ENCODE measurements at places on chromosomes 16 and 17.

GRCh38 chr17:50805486-50805885, 29.9 kb upstream of the WFIKKN2 start:
- DNase-seq = no peak

GRCh38 chr17:16425202-16425601, 9.8 kb downstream of the TRPV2 start:
- no peak for DNase-seq

GRCh38 chr17:67575325-67575724, 142.4 kb upstream of the NOL11 start:
- no peak for DNase-seq

DNA sequence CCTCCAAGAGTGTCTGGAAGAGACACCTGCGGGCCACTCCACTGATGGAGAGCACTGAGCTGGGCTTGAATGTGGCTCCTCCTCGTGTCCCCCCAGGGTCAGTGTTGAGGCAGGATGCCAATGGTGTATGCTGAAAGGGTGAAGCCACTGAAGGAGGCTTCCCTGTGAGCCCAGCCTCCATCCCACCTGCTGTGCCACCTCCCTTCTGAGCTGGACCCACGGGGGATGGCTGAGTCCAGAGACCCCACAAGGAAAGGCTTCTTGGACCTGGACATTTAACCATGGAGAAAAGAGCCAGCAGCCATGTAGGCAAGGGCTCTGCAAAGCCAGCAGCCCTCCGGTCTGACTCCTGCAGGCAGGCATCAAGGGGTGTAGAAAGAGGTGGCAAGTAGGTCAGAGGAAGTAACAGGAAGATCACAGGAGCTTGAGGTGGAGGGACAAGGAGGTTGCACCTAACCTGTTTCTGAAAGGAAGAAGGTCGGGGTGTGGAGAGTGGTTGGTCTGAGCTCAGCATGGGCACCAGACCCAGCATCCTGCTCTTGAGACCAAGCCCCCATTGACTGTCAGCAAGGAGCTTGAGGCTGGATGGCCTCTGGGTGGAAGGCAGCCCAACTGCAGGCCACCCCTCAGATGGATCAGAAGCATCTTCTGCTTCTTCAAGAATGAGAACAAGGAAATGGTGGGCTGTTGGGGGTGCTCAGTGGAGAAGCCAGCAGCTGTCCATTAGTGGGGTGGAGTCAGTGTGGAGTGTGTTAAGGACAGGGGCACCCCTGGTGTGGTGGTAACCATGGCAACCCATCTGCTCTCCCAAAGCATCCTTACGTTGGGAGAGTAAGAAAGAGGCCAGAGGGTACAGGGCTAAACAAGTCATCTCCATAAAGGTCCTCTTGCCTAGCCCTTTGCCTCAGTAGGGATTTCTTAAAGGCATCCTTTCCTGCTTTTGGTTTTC, 80.7 kb downstream of the PLD6 start:
- no peak for DNase-seq

DNA sequence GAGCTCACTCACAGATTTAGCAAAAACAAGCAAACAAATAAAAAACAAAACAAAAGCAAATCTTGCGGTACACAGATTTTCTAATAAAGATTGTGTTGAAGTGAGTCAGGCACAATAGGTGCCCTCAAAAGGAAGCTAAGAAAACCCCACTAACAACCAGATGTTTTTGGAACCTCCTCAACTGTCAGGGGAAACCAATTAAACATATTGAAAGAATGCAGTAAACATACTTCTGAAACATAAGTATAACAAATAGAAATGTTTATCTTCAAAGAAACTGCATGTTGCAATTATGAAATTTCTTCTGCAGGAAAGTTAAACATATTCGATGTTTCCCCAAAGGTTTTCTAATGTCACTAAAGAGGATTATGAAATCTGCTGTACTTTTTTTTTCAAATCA, 110.5 kb upstream of the CORO6 start:
- DNase-seq = no peak

DNA sequence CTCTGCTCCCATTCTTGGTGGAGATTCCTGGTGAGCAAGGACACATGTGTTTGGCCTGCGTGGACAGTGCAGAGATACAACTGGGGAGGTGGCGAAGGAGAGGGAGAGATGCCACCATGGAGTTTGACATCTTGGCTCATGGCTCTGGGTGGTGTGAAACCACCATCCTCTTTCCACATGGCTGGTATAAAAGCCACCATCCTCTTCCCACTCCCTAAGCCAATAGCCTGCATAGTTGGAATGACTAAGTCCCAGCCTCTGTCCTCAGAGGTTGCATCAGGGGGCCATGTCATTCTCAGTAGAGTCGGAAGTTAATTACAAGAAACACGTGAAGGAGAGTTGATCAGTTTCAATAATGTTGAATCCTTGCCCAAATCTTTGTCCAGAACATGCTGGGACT, 10.0 kb downstream of the RBFOX1 start:
- DNase-seq = no peak

- DNase-seq = no peak
Observed at GRCh38 chr16:88639231-88640038, 1.1 kb downstream of the IL17C start.

DNA sequence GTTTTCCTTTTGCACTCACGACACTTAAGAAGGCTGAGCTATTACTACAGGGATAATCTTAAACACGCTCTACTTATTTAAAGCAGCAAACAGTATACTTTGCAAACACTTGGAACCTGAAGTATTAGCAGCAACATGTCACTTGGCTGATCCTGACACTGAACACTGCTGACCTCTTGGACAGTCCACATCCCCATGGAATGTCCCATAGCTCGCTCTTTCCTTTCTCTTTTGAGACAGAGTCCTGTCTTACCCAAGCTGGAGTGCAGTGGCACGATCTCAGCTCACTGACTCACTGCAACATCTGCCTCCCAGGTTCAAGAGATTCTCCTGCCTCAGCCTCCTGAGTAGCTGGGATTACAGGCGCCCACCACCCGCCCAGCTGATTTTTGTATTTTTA, 26.4 kb downstream of the SMYD4 start:
- no peak for DNase-seq

DNA sequence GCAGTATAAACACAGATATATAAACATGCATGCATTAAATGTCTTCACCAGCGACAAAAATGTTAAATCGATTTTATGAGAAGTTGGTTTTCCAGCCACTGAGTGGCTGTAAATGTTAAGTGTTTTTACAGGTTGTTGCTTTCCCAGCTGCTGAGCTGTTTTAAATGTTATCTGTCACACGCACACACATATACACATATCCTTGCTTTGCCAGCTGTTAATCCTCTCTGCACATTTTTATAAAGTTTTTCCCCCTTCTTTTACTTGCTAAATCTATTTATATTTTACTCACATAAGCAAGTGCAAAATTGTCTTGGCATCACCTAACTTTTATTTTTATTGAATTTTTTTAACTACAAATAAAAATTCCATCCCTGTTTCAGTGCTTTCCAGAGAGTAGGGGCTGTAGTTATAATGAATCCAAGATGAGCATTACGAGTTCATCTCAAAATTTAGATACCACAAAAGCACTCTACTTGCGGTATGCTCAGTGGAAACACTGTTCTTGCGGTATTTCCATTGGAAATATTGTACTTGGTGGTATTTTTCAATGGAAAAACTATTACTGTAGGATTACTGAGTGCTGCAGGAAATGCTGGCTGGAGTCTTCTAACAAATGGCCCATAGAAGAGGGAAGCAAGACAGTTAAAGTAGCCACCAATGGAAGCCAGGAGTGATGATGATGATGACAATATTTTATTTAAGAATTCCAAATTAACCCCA, 124.9 kb upstream of the KCNJ16 start:
- no peak for DNase-seq

DNA sequence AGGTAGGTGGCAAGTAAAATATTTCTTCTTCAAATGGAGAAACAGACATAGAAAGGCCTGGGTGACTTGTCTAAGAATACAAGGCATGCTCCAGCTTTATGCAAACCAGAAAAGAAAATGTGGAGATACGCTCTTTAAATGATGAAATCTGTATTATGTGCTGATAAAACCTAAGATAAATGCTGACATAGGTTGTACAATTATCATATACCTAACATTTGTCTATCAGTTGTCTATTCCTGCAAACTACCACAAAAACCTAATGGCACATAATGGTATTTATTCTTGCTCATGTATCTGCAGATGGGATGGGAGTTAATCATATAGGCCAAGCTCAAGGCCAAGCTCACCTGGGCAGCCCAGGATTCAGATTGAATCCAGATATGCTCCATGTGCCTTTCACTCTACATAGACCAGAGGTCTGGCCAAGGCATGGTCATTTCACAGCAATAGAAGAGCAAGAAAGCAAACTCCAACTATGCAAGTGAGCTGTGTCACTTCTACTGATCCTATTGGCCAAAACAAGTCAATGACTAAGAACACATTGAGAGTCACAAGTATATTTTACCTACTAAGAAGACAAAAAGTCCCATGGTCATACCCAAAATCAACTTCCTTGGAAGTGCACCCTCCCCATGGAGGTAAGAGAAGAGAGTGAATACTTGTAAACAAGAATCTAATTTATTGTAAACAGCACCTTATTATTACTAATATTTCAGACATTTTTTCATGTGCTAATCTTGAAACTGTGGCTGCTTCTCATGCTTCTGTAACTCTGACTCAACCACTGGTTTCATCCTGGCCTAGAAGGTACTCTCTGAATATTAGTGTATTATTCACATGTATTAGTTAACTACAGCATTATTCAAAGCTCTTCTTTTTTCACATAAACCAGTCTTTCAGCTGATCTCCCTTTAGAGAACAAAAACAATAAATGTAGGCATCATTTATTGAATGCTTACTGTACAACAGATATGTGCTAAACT, 270.7 kb upstream of the SOX9 start:
- no peak for DNase-seq

DNA sequence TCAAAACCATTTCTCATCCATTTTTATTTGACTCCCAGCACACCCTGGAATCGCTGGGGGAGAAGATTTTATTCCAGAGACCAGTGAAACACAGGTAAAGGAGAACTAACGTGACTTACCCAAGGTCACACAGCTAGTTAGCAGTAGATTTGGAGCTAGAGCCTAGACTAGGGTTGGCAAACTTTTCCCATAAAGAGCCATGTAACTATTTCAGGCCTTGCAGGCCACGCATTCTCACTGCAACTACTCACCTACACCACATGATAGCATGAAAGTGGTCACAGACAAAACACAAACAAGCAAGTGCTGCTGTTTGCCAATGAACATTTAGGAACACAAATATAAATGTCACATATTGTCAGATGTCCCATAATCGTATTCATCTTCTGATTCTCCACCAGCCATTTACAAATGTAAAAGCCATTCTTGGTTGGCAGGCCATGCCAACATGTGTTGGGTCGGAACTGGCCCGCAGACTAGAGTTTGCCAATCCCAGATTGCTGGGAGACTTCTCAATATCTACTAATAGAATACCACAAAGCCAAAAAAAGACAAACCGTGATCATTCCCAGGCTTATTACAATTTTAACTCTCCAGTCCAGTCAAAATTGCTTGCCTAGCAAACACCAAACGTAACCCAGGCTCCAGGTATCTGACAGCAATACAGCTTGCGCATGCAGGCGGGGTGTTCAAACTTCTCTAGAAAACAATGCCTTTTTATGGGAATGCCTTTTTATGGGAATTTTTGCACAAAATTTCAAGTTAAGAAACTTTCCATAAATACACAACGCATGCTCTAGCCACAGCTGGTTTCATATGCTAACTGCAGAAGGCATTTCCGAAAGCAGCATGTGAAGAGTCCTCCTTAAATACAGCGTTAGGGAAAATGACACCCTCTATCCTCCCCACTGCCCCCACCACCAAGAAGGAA, 20.9 kb downstream of the ZFHX3 start:
- DNase-seq = no peak

DNA sequence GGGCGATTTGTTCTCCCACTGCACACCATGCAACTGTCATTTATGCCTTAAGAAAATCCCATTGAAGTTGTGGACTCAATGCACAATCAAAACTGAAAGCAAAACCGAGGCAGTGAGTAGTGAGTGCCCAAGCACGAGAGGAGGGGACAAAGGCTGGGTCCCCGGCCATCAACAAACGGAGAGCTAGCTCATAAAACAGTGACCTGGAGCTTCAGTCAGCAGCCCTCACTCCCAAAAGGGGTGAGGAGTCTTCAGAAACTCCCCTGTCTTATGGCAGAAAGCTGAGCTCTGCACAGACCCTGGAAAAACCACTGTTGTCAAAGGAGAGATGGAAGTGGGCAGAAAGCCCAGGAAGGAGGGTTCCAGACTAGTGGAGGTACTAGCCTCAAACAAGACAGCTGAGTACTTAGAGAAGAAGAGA, 96.9 kb downstream of the ADCY9 start:
- peak; percentile 40 for DNase-seq

DNA sequence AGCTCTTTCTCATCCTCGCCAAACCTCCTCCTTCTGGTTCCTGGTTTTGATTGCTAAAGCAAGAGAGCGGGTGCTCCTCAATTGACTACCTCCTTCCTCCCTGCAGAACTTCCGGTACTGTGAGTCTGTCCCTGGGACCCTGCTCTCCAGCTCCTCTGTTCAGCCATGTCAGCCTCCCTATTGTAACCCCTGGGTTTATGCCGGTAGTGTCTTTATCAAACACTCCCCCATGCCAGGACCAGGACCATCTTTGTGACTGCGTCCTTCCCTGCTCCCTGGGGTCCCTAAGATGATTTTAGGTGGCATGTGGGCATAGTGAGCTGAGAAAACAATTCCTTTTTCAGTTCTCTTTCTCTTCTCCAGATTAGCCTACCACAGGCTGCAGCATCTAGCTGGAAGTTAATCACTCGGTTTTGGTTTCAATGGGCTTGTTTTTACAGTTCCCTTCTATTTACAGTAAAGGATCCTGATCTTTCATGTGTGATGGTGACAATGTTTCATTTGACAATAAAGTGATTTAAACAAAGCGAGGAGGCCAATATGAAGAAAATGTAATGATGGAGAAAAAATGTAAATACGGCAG, 27.7 kb upstream of the IL21R start:
- DNase-seq = no peak

- DNase-seq = no peak
Observed at GRCh38 chr16:1790261-1790610, 3.3 kb downstream of the IGFALS start.

- DNase-seq = no peak
Observed at GRCh38 chr16:85475233-85475632, 137.9 kb upstream of the GSE1 start.

- no peak for DNase-seq
Observed at GRCh38 chr17:40937384-40937819, at the start of gene KRT23. Gene KRT23, minus strand, starts transcription at chr17:40937646. Its CDS starts 1,043 bp downstream, at chr17:40936603.
